AG10803 (cell line): ENCODE measurements at places on chromosomes 2 and 18.

DNA sequence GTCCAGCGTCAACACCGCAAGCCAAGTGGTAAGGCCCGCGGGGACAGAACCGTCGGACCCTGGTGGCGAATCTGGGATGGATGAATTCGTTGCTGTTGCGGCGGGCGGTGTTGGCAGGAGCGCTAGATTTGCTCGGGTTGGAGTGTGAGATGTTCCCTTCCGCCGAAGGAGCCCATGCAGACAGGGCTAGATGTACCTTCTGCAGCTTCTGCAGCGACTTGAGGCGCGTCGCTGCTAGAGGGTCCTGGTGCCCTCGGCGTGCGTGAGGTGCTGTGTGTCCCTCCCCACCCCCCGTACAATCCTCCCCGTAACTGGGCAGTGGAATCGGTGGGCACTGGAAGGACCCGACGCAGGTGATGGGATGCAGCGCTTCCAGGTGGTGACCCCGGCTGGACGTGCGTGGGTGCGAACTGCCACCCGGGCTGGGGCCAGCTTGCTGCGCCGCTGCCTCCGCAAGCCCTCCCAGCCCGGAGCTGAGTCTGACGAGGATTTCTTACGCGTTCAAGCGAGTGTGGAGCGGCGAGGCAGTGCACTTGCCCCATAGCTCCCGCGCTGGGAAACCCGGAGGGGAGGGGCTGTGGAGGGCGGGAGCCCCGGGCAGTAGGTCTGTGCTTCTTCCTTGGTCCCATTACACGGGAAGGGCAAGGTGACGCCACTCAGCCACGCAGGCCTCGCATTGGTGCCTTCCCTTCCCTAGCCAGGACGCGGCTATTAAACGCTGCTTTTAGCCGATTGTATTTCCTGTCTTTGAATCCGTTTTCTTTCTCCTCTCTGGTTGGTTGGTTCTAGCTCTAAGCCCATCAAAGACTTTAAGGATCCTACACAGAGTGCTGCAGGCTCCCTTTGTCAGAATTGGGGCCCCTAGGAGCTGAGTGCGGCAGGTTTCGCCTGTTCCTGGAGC lies 34.2 kb downstream of the CHRNA1 start:
- peak; percentile 5 for DNase-seq

DNA sequence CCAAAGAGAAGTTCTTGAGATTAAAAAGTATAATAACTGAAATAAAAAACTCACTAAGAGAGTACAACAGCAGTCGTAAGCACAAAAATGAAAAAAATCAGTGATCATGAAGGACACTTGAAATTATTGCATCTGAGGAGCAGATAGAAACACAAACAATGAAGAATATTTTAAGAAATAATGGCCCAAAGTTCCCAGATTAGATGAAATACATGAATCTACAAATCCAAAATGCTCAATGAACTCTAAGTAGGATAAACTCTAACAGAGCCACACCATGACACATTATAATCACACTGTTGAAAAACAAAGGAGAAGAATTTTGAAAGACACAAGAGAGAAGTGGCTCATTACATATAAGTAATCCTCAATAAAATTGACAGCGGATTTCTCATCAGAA lies 31.9 kb upstream of the EMILIN2 start:
- DNase-seq: no peak

DNA sequence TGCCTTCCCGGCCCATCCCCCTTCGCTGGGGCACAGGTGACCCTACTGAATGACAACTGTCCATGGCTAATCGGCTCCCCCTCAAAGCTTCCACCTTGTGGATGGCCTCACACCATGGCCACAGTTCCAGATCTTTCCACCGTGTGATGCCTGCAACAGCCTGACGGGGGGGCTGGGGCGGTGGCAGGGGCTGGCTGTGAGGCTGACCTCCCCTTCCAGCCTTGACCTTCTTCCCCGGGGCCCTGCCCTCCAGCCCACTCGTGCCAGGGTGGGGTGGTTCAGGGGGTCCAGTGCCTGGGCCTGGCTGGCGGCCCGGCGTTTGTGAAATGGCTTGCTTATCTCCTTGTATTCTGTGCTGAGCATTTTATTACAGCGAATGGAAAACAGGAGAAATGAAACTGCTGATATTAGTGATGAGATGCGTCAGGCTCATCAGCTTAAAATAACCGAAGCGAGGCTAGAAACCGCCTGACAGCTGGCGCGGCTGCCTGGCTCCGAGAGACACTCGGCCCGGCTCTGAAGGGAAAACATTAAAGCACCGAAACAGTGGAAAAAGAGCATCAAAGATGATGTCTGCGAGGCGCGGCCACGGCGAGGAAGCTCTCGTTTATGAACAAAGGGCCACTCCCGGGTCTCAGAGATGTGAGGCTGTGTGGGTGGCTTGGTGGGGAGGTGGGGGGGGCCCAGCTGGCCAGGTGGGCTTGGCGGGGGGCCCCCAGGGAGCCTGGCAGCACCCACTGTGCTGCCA lies 916 bp upstream of the PDCD1 start:
- no peak for DNase-seq

DNA sequence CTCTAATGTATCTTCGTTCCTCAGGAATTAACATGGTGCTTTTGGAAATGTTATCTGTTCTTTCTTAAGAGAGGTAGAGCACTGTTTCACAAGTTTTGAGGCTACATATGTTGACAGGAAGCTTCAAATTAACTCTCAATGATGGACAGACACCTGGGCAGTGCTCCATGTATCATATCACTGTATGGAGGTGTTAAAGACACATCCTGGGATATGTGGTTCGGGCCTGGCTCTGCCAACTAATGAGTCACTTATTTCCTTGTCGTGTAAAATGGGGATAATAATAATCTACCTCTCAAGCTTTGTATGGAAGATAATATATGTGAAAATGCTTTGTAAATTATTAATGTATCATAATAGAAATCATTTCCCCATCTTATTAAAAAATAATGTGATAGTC lies 90.2 kb downstream of the PARD3B start:
- no peak for DNase-seq

DNA sequence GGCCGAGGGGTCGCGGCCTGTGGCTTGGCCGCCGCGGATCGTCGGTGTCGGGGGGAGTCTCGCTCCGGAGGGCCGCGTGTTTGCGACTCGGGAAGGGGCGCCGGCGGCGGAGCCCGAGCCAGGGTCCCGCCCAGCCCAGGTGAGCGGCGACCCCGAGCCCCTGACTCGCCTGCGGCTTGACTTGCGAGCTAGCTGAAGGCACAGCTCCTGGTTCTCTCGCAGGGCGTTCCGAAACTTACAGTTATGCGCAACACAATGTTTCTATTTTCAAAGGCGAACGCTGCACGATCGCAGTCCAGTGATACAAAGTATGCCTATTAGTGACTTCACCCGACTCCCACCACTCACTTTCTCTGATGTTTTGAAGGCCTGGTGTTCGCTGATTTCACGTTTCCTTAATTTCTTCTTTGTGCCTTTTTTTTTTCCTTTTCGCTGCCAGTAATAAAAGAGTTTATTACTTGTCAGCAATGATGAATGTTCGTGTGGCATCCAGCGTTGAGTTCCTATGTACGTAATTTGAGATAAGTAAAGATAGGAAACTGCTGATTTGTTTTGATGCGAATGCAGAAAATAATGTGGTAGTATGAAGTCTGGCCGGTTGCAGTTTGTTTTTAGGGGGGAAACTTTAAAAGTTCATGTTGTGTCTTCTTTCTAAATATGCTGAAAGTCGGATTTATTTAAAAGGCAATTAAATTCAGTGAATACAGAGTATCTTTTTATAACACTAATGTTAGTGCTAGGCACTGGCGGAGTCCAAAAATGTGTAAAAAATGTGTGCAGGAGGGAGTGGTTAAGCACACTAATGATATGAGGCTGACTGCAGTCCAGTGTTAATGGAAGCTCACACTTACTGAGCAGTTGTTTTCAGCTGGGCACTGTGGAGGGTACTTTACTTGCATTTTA lies 706 bp downstream of the UBXN2A start:
- peak; percentile 36 for DNase-seq

DNA sequence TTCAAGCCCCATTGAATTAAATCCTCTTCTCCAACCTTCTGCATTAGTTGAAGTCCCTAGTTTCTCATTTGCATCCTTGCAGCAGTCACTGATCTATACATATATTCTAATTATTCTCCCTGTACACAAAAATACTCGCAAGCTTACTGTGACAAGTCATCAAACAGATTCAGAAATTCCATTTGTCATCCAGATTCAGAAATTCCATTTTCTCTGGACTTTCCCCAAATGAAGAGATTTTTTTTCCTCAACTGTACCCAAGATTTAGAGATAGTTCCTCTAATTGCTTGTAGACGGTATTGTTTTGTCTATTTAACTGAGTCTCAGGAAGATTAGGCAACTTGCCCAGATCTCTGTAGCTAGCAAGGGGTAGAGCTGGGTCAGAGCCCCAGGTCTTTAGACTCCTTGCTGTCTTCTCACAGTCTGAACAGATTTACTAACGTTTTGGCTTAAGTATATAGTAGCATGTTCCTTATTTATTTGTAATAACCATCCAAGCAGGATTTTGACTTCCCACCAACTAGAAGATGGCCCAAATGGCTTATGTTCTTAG lies 34.2 kb downstream of the RAB12 start:
- DNase-seq: peak; percentile 36

DNA sequence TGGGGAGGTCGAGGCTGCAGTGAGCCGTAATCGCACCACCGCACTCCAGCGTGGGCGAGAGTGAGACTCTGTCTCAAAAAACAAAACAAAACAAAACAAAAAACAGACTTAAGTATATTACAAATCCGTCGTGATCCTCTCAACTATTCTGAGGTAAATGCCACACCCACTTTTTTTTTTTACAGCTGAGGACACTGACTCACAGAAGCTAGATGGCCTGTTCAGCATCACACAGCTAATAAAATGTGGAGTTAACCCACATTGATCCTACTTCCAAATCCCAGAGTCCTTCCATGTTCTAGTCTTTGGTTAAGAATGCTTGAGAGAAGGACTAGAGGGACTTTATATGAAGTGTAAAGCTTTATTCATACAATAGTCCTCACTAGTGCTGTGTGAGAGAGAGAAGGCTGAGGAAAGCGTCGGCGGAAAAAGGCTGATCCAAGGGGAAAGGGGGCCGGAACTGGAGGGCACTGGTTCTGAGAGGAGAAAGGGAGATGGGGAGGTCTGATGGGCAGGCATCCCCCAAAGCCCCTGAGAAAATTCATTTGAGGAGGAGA lies 627 bp downstream of the RNF25 start:
- DNase-seq: peak; percentile 12

DNA sequence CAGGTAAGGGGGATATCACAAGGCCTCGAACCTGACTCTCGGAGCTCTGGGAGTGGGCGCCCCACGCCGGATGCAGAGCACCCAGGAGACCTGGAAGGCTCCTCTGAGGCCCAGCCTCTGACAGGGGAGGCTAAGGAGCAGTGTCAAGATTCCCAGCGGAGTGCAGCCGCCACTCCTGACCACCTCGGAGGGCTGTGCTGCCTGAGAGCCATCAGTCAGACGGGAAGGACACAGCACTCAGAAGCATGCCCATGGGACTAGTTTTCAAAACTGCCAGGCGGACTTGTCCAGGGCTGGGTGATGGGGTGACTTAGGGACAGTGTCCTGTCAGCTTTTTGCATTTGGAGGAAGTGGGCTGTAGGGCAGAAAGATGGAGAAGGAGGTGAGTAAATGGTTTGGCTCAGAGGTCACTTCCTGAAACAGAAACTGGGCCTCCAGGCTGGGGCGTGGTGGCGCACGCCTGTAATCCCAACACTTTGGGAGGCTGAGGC lies 34.6 kb upstream of the B3GNT7 start:
- no peak for DNase-seq

- DNase-seq: peak; percentile 96
Observed at GRCh38 chr2:205731583-205731981, 49.3 kb downstream of the NRP2 start.

GRCh38 chr18:54209471-54210180 lies 14.8 kb downstream of the MBD2 start:
- peak; percentile 6 for DNase-seq

- DNase-seq: no peak
Observed at GRCh38 chr2:230178546-230179485, 41.0 kb downstream of the SP110 start.

GRCh38 chr2:160266037-160266551 lies 66.0 kb upstream of the ITGB6 start:
- no peak for DNase-seq

DNA sequence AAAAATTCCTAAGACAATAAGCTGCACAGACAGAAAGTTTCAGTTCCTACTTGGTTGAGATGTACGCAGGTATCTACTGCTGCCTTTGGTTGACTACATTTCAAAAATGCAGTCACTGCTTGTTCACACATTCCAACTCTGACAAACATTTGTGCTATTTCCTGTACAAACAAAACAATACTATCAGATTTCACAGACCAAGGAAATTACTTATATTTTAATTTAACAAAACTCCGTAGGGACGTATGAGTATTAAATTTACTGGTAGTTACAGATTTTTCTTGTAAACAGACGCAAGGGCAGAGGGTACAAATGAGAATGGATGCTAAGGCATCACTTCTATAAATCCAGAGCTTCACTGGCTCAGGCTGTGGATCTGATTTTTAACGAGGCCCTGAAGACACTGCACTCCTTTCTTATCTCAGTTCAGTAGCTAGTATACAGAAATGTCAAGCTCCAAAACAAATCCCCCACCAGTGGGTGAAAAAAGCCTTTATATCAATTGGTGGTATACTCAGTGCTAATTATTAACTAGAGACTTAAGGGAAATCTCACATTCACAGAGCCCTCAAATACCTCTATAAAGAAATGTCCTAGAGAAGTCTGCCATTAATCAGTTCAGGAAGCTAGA lies 31.7 kb upstream of the TTC32 start:
- DNase-seq: peak; percentile 82

- DNase-seq: no peak
Observed at GRCh38 chr2:172822585-172822984, 86.9 kb downstream of the RAPGEF4 start.

DNA sequence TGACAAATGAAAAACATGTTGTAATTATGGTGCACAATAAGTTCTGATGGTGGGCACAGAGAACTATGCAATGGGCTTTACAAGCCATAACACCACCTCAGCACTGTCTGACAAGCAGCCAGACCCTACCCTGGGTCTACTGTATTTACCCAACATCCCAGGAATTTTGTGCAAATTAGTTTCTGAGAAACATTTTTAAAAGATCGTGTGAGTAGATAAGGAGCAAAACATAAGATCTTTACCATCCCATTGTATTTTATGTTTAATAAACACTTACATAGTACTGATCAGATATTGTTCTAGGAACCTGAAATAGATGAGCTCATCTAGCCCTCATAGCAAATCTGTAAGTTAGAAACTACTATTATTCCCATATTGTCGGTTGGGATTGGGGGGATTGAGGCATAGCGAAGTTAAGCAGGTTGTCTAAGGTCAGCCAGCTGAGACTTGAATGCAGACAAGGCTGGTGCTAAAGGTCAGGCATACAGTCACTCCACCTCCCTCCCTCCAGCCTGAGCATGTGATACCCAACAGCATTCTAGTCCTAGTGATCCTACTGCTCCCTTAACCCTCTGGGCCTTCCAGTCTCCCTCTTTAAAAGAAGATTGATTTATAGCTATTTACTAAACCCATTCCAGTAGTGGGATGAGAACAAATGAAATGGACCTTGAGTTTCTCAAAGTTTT lies 67.4 kb upstream of the STAM2 start:
- DNase-seq: no peak

DNA sequence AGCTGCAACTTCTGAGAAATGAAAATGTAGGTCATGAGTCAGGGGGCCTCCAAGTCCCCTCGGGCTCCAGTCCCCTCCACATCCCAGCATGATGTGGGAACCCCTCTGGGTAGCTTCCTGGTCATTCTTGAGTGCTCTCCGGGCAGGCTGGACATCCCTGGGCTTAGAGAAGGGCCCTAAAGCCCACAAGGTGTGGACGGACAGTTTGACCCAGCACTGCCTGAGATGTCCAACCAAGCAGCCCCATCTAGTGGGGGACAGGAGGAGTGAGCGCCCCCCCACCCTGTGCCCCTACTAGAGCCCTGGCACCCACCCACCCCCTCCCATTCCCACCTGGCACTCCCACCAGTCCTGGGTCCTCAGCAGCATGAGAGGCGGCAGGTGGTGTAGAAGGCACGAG lies 46.0 kb downstream of the CYP27C1 start:
- no peak for DNase-seq
